Substantia nigra (tissue), 51 donors: ENCODE measurements at places on chromosomes 11 and 22.

- DNase-seq, result peak; percentile 48
Measured at GRCh38 chr22:19717691-19718455, 3.6 kb downstream of the SEPTIN5 start.

DNA sequence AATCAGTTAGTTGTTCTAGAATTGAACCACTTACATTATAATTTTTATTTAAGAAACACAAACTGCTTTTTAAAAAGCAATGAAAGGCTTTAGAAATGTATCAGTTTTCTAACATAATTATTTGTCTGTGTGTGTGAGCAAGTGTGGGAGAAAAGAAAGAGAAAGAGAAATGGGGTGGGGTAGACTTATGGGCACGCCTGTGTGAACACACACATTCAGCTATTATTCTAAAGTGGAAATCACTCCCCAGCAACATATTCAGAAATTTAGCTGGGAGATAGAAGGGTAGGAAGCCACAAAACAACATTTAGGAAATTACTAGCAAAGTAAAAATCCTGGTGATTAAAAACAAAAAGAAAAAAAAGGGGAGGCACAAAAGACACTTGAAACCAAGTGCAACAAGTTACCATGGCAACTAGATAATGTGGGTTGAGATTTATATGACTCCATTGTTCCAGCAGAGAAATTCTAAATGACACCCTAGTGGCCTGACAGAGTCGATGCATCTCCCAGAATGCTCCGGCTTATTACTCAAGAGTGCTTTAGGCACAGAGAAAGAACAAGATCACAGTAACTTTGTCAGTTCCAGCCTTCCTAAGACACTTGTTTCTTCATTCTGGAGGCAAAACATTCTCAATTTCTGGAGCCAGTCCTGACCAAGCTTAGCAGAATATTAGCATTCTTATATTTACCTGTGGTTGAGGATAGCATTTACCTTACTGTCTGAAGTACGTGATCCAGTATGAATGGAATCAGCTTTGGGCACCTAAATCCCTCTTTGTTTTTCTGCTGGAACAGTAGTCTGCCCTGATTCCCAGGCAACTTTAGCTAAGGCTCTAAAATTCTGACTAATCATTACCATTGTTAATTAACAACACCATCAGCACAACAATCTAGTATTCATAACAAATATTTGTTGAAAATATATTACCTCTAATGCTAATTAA, 444.4 kb downstream of the DLG2 start:
- DNase-seq, result no peak

DNA sequence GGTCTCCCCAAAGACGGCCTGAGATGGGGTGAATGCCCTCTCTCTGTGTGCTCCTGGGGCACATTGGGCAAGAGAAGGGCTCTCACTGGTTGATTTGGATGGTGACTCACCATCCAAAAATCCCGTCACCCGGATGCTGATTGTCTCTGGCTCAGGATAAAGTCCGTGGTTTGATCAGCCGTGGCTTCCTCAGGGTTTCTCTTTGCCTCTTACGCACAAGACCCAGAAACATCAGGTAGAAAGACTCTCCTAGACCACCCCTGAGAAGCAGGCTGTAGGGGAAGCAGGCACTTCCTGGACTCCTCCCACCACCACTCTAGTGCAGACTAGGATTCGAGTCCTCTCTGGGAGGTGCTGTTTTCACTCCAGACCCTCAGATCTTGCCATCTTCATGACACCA, 176.1 kb upstream of the NCAM1 start:
- DNase-seq, result no peak

- DNase-seq, result no peak
Measured at GRCh38 chr11:29844031-29844430, 172.8 kb downstream of the KCNA4 start.

- DNase-seq, result no peak
Measured at GRCh38 chr11:57426439-57426928, 437 bp downstream of the SLC43A3 start.

- DNase-seq, result no peak
Measured at GRCh38 chr11:118304568-118305248, at the start of gene CD3E. CD3E (plus strand) TSS chr11:118304730; CDS start chr11:118304953, 223 bp downstream.

DNA sequence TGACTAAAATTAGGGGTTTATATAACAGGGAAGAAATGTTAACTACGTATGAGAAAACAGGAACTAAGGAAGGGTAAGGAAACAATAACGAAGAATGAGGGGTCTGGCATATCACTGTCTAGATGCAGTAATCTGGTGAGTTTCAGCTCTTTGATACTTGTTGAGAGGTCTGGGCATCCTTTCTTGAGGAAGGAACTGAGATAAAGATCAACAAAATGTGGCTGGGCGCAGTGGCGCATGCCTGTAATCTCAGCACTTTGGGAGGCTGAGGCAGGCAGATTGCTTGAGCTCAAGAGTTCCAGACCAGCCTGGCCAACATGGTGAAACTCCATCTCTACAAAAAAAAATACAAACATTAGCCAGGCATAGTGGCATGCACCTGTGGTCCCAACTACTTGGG, 2.7 kb downstream of the DCDC1 start:
- DNase-seq, result no peak

GRCh38 chr11:43580735-43581369, 99.7 kb upstream of the HSD17B12 start:
- DNase-seq, result no peak
